ENCODE measurements at places on chromosomes 5 and 9.
A peak's percentile ranks its signal among the peaks of the same experiment; 100 is the strongest.

- DNase-seq, result no peak
Observed at GRCh38 chr9:116387934-116388698, 234.5 kb downstream of the PAPPA start.

GRCh38 chr9:80376180-80376579, 804.4 kb downstream of the TLE4 start:
- no peak for DNase-seq

GRCh38 chr9:120386390-120387131, 193.4 kb downstream of the CDK5RAP2 start:
- no peak for DNase-seq

DNA sequence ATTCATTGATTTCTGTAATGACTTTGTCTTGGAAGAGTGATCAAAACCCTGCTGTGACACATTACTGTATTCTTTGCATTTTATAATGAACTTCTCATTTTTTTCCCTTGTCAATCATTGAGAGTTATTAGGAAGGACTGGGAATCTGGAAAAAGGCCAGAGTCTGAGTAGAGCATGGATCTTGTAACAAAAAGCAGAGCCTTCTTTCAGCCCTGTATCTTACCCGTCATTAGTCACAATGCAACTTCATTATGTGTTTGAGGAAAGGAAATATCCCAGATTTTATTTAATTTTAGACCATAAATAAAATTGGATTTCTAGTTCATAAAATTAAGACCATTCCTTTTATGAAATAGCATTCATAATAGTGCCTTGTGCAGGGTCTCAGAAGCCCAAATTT, 131.4 kb downstream of the ARHGEF28 start:
- no peak for DNase-seq

- DNase-seq, result peak; percentile 65
Observed at GRCh38 chr9:124776618-124776953, 347 bp upstream of the OLFML2A start.

GRCh38 chr5:143653766-143654282, 158.1 kb upstream of the HMHB1 start:
- no peak for DNase-seq

DNA sequence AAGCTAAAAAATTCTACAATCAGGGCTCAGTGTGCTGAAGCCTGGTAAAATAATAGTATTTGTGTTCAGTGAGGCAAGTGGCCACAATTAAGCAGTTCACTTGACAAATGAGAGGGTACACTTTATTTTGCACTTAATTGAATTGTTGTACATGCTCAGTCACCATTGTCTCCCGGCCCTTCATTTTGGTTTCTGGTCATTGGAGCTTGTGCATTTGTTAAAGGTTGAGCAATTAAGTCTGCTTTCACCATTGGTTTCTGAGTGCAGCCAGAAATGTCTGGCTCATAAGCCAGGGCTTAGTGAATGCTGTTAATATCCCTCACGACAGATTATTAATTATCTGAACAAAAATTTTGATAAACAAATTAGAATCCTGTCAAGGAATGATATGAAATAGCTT, 89.6 kb downstream of the PRDM6 start:
- DNase-seq, result no peak

DNA sequence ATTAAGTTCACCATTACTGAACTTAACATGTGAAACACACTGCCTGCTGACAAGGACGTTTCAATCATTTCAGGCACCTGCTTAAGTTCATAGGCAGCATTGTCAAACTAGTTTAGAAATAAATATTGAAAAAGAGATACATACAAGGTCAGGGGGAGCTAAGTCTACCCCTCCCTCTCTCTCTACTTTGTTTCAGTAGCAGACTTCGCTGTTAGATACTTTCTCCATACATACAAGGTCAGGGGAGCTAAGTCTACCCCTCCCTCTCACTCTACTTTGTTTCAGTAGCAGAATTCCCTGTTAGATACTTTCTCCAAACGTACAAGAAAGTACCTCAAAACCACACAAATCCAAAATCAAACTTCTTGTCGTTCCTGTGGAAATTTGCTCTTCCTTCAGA, 387.4 kb upstream of the PDE4D start:
- DNase-seq, result no peak

GRCh38 chr5:138552657-138553056, 9.6 kb upstream of the ETF1 start:
- no peak for DNase-seq

GRCh38 chr9:23005156-23005555, 558.5 kb downstream of the DMRTA1 start:
- peak; percentile 75 for DNase-seq

GRCh38 chr5:150797384-150797783, 18.8 kb downstream of the SMIM3 start:
- no peak for DNase-seq

- DNase-seq, result no peak
Observed at GRCh38 chr9:27125030-27125429, 16.0 kb downstream of the TEK start.

DNA sequence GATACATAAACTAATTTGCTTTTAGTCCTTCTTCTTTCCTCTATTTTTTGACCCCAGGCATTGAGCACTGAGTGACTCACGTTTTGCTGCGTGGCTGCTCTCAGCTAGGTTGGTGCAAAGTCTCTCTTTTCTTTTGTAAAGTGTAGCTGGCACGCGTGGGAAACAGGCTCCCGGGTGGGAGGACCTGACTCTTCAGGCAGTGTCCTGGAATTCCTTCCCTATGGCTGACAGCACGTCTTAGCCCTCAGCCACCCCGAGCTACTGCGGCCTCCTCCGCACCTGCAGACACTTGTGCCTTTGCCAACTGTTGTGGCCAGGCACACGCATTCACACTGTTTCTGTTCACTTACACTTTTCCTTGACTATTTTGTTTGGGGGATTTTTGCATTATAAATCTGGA, 877 bp upstream of the SCGB3A1 start:
- no peak for DNase-seq

GRCh38 chr9:37859043-37859442, 44.9 kb downstream of the SLC25A51 start:
- DNase-seq, result peak; percentile 9

- no peak for DNase-seq
Observed at GRCh38 chr5:84257061-84257460, 127.6 kb downstream of the EDIL3 start.
